GM19239 (cell line): ENCODE measurements at places on chromosomes 16 and 17.

GRCh38 chr17:8056976-8057625 is 18.2 kb downstream of the ALOX15B start:
- DNase-seq, result no peak

DNA sequence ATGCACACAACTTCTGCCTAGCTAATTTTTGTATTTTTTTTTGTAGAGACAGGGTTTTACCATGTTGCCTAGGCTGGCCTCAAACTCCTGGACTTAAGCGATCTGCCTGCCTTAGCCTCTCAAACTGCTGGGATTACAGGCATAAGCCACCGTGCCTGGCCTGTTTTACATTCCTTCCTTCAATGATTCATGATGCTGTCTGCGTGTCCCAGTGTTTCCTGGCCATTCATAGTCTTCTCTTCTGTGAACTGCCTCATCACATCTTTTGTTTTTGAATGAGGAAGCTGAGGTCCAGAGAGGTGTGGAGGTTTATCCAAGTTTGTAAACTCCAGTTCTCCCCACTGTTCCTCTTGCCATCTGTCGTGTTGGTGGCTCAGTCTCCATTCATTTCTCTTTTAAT is 64.5 kb upstream of the MED9 start:
- DNase-seq, result no peak

- no peak for DNase-seq
These were observed 41.7 kb upstream of the JPH3 start for GRCh38 chr16:87560428-87561199.

DNA sequence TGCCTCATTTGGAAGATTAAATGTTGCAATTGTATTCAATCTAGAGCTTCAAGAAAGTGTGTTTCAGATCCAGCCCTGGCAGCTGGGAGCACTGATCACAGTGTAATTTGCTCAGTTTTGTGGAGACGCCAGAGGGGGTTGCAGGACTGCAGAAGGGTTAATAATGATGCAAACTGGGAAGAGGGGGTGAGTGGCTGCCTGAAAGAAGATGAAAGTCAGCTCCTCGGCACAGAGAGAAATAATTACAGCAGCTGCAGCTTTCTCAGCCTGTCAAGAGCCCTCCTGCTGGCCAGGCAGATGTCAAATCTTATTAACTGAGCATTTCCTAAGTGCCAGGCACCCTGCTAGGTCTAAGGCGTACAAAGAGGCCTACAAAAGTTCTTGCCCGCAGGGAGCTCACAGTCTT is 97.7 kb downstream of the ZNF18 start:
- no peak for DNase-seq

DNA sequence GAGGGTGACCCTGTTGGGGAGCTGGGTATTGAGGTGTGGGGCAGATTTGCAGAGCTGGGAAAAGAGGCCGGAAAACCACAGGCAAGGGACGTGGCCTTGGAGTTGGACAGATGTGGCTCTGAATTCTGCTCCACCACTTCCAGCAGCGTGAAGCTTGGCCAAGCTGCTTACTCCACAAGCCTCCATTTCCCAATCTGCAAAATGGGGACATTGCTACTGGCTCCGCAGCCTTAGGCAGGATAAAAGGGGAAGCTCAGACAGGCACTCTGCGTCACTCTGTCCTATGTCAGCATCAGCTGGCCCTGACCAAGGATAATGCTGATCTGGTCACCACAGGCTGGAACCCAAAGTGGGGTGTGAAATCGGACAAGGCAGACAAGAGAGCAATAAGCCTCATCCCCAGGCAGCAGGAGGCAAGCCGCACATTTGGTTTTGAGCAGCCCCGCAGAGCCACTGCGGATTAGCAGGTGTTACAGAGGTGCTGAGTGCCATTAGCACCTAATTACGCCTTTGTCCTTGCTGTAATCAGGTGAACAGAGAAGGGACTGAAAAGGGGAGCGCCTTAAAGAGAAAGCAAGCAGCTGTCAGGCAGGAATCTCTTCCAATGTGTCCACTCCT is 54.8 kb downstream of the SDK2 start:
- DNase-seq, result no peak

- no peak for DNase-seq
These were observed 2.9 kb downstream of the SRL start for GRCh38 chr16:4239020-4239419.

DNA sequence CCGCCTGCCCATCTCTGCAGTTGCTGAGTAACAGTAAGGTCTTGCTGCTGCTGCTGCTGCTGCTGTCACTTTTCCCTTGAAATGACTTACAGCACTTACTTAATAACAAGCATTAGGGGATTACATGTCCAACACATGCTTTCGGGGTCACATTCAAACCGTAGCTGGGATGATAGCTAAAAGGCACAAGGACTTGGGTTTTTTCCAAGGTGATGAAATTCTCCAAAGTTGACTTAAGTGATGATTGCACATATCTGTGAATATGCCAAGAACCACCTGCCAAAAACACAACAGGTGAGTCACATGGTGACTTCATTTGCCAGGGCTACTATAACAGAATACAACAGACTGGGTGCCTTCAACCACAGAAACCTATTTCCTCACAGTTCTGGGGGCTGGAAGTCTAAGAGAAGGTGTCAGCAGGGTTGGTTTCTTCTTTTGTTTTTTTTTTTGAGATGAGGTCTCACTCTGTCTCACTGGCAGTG is 121.9 kb upstream of the TNRC6C start:
- DNase-seq, result no peak

- no peak for DNase-seq
These were observed 11.1 kb upstream of the PIK3R5 start for GRCh38 chr17:8976638-8977037.

GRCh38 chr16:22213801-22214200 is 7.7 kb downstream of the EEF2K start:
- DNase-seq, result no peak

DNA sequence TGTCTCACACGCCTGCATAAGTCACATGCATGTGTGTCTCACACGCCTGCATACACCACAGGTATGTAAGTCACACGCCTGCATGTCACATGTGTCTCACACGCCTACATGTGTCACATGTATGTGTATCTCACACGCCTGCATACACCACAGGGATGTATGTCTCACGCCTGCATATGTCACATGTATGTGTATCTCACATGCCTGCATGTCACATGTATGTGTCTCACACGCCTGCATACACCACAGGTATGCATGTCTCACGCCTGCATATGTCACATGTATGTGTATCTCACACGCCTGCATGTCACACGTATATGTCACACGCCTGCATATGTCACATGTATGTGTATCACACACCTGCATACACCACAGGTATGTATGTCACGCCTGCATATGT is 13.8 kb upstream of the CDH15 start:
- DNase-seq, result no peak

DNA sequence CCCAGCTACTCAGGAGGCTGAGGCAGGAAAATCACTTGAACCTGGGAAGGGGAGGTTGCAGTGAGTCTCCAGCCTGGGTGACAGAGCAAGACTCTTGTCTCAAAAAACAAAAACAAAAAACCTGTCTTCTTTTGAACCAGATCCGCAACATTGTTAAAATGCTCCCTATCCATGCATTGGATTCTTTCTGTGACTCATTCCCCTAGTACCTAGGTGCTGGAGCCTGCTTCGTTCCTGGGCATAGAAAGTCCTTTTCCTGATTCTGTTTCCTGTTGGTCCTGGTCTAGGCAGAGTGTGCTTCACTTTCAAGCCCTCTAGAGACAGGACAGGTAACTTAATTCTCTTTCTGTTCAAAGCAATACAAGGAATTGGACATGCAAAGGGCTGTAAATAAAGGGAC is 5.2 kb downstream of the EPN2 start:
- DNase-seq, result no peak

GRCh38 chr17:67531291-67531690 is 154.2 kb downstream of the PITPNC1 start:
- peak; percentile 67 for DNase-seq

- peak; percentile 69 for DNase-seq
These were observed 9.6 kb downstream of the IL32 start for GRCh38 chr16:3074860-3075522.

- DNase-seq, result no peak
These were observed 163.7 kb downstream of the MAF start for GRCh38 chr16:79436885-79437284.

- DNase-seq, result no peak
These were observed 50.4 kb downstream of the KATNIP start for GRCh38 chr16:27600381-27600780.

DNA sequence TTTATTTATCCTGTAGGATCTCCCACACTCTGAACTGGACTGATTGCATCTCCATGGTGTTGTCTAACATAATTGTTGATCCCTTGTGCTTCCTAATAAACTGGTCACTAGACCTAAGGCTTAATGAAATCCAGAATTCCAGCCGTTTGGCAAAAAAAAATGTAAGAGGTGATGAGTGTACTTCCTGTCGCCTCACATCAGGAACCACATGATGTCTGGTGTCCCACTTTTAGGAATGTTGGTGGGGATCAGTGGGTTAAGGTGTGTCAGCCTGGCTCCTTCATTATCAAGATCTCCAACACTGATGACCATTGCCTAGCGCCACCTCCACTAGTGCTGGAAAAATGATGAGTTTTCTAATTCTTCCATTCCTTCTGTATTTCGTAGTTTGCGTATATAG is 18.6 kb upstream of the LONP2 start:
- no peak for DNase-seq

DNA sequence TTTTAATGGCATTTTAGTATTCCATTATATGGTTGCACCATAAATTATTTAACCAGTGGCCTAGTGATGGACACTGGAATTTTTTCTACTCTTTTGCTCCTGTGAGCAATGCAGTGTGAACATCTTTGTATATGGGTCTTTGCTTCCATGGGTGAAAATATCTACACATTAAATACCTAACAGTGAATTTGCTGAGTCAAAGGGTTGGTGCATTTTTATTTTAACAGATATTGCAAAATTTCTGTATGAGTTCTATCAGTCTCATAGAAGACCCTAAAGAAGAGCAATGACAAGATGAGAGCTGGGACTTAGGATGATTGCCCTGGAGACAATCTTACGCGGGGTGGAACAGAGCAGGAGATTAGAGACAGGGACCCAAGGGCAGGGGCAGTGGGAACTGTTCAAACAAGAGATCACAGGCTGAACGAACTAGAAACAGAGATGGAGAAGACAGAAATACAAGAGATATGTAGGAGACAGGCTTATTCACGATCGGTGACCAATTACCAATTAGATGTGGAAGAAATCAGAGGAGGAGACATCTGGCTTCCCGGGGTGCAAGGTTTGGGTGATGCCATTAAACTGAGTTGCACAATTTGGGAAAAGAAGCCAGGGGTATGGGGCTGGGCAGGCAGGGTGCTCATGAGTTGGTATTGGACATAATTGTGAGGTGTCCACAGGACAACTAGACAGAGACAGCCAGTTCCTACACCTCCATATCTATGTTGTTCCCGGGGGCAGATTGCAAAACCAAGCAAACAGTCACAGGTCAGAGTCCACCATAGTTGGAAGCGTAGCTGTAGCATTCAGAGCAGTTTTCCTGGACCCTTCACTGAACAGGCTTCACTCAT is 39.9 kb upstream of the LONP2 start:
- DNase-seq, result no peak

DNA sequence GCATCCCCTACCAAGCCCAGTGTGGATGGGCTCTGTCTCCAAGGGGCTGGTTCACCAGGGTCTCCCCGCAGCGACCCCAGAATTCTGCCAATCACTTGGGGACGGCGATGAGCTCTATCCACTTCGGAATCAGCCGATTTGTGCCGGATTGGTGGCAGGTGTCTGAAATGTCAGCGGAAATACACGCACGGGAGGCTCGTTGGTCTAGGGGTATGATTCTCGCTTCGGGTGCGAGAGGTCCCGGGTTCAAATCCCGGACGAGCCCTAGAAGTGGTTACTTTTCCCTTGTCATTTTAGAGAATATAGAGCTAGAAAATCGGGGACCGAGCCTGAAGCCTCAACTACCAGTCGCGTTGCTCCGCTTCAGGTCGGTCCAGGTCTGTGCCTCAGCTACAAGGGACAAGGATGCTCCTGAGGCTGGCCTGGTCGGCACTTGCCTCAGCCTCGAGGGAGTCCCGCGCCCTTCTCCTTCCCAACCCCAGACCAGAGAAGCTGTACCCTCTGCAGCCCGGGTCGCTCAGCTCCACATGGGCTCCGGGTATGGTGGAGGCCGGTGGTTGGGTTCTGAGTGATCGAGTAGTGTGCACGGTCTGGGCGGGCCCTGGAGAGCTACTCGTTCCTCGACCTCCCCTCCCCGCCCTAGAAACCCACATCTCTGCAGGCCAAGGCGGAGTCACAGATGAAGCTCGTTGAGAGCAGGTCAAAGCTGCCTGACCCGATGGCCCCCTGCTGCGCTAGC is 16.0 kb upstream of the OR1F1 start:
- DNase-seq, result no peak

GRCh38 chr16:15598648-15599190 is 44.2 kb downstream of the MARF1 start:
- DNase-seq, result no peak
